Fibroblast of the aortic adventitia (primary cell): ENCODE measurements at places on chromosomes 5 and 9.

DNA sequence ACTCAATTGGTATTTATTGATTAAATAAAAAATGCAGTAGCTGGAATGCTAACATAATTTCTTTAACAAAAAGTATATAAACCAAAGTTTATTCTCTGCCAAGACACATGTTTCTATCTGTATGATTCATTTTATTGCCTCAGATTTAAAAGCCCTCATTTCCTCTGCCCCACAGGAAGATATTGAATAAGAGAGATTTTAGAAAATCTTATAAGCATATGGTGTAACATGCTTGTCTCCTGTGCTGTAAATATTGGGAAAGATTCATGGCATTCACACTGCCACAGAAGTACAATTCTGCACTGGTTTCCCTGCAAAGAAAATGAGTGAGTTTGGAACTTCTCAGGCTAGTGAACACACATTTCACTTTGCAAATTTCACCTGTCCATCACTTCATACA, 134.9 kb upstream of the FBXL7 start:
- DNase-seq: peak; percentile 5

- DNase-seq: peak; percentile 97
Observed at GRCh38 chr9:131733541-131734061, 6.3 kb downstream of the RAPGEF1 start.

DNA sequence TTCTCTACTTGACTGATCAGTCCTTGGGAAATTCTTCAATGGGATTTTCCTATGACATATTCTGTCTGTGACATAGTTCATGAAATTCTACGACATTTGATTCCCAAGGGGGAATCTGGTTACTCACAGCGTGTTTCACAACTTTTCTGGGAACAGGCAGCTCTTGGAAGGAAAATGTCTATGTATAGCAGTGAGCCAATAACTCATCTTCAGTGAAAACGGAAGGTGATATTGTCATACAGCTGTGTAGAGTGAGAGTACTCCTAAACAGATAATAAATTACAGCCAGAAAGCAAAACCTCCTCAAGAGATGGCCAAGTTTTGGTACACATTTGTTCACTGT, 91.4 kb downstream of the C9orf152 start:
- DNase-seq: peak; percentile 90

DNA sequence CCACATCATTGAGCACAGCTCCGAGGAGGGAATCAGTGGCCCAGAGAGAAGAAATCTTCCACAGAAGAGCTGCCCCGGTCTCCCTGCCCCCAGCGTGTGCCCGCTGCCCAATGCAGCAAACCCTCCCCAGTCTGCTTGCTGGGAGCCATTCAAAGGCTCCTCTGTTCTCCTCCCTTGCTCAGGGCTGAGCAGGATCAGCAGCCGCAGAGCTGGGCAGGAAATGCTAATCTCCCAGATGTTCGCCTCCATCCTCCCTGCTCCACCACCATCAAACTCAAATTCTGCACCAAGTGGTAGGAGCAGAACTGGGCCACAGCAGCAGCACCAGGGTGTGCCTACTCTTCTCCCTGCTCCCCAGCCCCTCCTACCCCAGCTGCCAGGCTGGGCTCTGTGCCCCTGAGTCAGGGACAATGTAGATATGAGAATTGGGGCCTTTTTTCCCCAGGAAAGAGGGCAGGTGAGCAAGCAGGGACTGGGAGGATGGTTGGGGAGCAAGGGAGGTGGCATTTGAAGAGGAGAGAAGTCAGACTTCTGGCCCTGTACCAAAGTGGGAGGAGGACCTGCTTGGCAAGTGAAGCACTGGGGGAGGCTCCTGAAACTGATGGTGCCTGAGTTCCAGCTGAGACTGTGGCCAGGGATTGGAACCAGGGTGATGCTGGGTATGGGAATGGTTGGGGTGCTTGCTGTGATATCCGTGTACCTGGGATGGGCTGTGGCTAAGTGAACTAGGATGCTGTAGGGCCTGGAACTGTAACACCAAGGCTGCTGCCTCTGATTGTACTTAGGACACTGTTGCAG, 1.9 kb upstream of the PCDH1 start:
- no peak for DNase-seq

- peak; percentile 77 for DNase-seq
Observed at GRCh38 chr9:81035171-81035570, 654.2 kb downstream of the TLE1 start.

- DNase-seq: no peak
Observed at GRCh38 chr5:57725658-57726504, 243.3 kb upstream of the ACTBL2 start.

GRCh38 chr9:132572921-132573320, 9.5 kb upstream of the BARHL1 start:
- DNase-seq: no peak
